ENCODE measurements at places on chromosomes 4 and X.
A peak's percentile ranks its signal among the peaks of the same experiment; 100 is the strongest.

GRCh38 chr4:47287735-47288134, 175.8 kb downstream of the COMMD8 start:
- no peak for DNase-seq

DNA sequence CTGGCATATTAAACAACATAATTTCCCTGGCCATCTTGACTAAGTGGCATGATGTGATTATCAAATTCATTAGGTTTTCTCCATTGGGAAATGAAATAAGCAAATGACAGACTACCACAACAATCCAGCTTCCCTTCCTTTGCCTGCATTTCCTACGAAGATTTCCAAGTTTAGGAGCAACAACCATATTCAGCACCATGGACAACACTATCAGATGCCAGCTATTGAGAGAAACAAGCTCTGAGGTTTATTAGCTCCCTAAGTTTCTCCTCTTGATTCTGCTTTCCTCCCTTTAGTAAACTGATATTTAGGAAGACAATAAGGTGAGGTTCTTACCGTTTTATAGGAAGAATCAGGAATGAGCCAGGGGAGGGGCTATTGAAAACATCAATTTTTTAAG, 36.2 kb downstream of the DCX start:
- DNase-seq, result no peak

DNA sequence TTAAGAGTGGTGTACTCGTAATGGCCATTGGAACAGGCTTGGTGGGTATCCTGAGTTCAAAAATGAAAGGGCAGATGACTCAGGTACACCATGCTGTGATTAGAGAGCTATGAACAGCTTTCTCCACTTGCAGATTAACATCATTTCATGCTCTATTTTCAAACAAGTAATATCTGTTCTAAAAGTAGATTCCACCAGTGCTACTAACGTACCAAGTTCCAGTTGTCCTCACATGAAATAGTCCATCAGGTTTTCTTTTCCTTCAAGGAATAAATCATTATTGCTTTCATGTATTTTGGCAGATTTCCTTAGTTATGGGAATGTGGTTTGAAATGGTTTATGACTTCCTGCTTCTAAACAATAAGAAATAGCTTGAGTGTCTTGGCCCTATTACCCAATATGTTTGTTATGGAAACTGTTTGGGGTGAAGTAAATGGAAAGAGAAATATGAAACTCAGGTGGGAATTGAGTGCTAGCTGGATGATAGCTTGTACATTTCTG, 49.9 kb downstream of the PCDH7 start:
- no peak for DNase-seq

DNA sequence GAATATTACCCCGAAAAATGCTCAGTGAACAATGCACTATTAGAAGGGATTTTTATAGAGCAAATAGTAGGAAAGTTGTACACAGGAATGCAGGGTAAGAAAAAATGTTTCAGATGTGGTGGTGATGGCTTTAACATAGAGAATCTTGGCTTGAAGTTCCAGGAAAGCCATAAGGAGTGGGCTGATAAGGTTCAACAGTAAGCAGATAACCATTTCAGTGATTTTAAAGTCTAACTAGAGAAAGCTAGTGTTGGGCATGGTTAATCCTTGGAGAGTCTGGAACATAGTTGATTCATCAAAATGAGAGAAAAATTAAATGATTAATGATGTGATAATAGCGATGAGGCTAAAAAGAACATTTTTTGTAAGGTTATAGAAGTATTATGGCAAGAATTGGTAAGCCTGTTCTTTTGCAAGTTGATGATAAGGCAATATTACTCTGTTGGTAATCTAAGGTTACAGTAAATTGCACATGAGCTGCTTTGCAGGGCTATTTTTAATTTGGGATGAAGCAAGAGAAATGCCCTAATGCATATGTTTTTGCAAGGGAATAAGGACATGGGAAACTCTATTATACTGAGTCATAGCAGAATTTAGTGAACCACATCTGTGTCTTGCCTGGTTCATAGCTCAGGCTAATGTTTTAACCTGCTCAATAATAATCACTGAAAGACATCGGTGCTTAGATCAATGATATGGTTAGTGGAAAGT, 44.3 kb downstream of the GALNTL6 start:
- no peak for DNase-seq

- DNase-seq, result no peak
These were observed 684.6 kb downstream of the ARAP2 start for GRCh38 chr4:35559559-35560365.

DNA sequence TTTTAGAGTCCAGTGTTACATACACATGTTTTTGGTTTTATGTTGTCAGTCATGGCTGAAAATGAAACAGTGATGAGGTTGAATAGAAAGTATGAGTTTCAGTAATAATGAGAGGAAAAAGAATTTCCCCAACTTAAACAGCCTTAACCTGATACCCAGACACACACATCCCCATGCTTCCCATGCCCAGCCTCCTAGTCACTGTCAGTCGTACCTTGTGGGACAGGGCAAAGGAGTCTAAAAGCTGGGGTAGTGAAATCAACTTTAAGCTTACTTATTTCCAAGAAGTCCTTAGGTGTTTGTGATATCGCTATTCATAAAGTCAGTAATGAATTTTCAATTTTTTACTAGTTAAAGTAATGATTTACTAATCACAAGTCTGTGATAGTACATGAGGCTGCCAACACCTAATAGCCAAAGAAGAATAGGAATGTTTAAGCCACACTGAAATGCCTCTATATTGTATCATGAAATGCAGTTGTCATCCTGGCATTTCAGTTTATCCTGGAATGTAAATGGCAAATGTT, 24.3 kb upstream of the GPR34 start:
- DNase-seq, result no peak

DNA sequence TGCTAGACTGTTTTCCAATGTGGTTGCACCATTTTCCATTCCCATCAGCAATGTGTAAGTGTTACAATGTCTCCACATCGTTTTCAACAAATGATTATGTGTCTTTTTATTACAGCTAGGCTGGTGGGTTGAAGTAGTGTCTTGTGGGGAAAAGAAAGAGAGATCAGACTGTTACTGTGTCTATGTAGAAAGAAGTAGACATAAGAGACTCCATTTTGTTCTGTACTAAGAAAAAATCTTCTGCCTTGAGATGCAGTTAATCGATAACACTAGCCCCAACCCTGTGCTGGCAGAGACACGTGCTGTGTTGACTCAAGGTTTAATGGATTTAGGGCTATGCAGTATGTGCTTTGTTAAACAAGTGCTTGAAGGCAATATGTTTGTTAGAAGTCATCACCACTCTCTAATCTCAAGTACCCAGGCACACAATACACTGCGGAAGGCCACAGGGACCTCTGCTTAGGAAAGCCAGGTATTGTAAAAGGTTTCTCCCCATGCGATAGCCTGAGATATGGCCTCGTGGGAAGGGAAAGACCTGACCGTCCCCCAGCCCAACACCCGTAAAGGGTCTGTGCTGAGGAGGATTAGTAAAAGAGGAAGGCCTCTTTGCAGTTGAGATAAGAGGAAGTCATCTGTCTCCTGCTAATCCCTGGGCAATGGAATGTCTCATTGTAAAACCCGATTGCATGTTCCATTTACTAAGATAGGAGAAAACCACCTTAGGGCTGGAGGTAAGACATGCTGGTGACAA, 23.0 kb upstream of the UGT2B15 start:
- DNase-seq, result no peak

- DNase-seq, result peak; percentile 13
These were observed 23.4 kb upstream of the RHOH start for GRCh38 chr4:40173470-40173875.

- DNase-seq, result no peak
These were observed 636.3 kb upstream of the FTHL17 start for GRCh38 chrX:31708116-31708515.

DNA sequence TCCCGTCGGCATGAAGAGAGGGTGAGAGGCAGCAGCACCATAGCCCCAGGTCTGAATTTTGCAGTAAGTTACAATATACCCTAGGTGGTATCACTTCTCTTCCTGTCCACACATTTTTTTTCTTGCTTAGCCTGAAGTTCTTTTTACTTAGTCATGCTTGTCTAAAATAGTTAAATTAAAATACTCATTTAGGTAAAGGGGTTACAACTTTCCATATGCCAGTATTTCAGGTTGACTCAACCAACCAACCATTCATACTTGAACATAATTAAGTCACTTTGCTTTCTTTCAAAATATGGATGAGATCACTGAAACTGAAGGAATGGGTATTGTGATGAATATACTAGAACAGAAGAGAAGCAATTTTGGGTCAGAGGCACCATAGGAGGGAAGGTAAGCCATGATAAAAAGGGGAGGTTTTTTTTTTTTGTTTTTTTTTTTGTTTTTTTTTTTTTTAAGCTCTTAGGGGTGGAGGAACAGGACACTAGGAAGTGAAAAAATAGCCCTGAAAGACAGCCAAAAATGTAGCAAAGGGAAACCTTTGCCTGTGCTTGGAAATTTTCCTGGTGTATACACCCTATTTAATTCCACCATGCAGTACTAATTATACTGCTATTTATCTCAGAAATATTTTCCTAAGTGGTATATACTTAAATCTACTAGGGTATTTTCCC, 41.8 kb downstream of the RPS6KA3 start:
- no peak for DNase-seq

DNA sequence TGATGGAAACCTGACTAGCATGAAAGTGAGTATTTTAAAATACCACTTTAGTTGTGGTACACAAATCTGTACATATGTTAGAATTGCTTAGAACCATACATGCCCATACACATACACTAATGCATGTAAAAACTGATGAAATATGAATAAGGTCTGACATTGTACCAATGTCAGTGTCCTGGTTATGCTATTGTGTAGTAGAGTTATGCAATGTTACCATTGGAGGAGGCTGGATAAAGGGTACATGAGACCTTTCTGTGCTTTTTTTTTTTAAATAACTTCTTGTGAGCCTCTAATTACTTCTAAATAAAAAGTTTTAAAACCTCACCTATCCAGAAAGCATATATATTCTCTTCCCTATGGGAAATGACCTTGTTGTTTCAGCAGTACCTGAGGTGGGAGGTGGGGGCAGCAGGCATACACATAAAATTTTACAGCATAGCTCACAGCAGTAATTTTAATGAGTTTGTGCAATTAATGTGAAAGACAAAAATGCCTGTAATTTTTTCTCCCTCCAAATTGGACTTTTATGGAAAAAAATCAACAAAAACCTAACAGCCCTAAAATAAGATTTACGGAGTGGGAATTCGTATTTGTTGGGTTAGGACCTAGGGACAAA, 97.6 kb downstream of the RAP1GDS1 start:
- no peak for DNase-seq

DNA sequence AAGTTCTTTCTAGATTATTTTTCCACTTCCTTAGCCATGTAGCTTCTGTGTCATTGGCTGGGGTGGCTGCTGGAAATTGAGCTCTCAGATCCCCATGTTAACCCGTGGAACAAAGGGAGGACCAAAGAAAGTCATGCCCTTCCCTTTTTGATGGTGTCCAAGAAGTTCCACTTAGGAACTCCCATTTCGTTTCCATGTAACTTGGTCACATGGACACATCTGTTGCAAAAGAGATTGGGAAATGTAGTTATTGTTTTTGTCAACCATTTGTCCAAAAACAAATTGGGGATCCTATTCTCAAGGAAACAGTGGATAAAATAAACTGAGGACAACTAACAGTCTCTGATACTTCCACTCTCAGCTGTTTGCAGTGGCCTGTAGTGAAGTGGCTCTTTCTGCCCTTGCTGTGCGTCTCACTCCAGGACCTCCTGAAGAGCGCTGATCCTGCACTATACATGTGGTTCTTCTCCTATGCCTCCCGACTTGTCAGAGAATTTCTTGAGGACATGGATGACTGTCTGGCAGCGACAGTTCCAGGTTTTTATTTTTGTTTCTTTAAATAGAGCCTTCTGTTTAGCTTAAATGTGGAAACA, 125.3 kb upstream of the LNX1 start:
- no peak for DNase-seq

GRCh38 chrX:111168314-111168713, 72.3 kb downstream of the PAK3 start:
- DNase-seq, result no peak

All from bone marrow (tissue), 2 donors.